Stimulated activated CD4-positive, alpha-beta T cell treated with anti-CD3 and anti-CD28 coated beads, Interleukin-1b, Interleukin-23, amount 100 ng/mL, for 24 hours (primary cell): ENCODE measurements at places on chromosomes 16 and 17.

GRCh38 chr16:15876503-15876902, 11.9 kb downstream of the CEP20 start:
- no peak for DNase-seq

GRCh38 chr16:17067882-17068281, 402.9 kb downstream of the XYLT1 start:
- DNase-seq: no peak

- DNase-seq: no peak
Measured at GRCh38 chr16:86227801-86228200, 282.5 kb upstream of the FOXF1 start.

DNA sequence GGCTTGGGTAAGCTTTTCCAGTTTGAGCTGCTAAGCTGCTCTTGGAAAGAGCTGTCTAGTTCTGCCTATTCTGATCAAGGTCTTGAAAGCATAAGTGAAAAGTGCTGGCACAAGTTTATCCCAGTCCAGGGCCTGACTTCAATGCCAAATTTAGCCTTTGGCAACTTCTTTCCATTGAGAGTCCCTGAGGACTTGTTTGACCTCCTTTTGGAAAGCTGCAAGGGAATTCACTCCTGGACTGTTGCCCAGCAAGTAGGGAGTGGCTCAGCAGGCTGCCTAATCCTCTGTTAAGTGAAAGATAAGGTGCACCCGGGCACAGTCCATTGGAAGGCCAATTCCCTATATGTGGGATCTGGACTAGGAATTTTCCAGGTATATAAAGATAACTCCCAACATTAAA, 16.0 kb upstream of the TANC2 start:
- DNase-seq: no peak

DNA sequence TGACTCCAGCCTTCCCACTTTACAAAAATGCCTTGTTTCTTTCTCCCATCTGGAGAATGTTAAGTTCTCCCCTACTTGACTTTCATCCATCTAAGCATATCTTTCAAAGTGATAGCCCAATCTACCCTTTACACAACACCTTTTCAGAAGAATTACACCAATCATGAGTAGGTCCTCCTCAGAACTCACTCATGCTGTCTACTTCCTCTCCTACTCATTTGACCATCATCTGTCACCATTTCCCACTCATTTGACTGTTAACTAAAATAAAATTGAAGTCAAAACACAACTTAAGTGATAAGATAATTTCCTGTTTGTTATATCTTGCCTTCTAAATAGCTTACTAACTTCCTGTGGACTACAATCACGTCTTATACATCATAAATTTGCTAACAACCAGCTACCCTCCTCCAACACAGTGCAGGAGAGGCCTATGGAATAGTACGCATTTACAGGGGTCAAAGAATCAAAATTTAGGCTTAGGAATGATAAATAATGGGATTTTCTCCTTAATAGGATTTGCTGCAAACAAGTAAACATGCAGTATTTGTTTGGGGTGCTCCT, 16.1 kb downstream of the KCNJ16 start:
- DNase-seq: no peak

DNA sequence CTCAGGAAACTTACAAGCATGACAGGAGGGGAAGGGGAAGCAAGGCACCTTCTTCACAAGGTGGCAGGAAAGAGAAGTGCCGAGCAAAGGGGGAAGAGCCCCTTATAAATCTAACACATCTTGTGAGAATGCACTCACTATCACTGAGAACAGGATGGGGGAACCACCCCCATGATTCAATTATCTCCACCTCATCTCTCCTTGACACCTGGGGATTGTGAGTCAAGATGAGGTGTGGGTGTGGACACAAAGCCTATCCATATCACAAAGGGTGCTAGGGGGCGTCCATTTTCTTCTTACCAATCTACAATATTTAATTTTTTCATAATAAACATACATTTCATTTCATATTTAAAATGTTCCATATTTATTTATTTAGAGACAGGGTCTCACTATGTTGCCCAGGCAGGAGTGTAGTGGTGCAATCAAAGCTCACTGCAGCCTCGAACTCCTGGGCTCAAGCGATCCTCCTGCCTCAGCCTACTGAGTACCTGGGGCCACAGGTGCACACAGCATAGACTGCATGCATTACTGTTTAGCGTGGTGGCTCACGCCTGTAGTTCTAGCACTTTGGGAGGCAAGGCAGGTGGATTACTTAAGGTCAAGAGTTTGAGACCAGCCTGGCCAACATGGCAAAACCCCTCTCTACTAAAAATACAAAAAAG, 26.5 kb upstream of the FAAP100 start:
- DNase-seq: no peak
